ENCODE measurements at places on chromosomes 7 and 10.

GRCh38 chr10:73743905-73744663, at the start of gene SEC24C:
Gene SEC24C, plus strand, starts transcription at chr10:73744372. Its CDS starts 2,461 bp downstream, at chr10:73746833.
- DNase-seq = peak; percentile 97

GRCh38 chr7:69643708-69644445, 45.6 kb downstream of the AUTS2 start:
- no peak for DNase-seq

DNA sequence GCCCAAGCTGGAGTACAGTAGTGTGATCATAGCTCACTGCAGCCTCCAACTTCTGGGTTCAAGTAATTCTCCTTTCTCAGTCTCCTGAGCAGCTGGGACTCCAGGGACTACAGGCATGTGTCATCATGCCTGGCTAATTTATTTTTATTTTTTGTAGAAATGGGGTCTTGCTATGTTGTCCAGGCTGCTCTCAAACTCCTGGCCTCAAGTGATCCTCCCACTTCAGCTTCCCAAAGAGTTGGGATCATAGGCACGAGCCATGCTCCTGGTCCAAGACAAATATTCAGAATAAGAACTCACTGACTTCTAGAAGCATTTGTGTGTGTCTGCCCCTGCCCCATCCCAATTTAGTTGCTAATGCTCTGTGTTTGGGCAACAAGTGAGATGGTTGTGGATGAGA, 151.8 kb downstream of the ITGA8 start:
- DNase-seq = no peak

DNA sequence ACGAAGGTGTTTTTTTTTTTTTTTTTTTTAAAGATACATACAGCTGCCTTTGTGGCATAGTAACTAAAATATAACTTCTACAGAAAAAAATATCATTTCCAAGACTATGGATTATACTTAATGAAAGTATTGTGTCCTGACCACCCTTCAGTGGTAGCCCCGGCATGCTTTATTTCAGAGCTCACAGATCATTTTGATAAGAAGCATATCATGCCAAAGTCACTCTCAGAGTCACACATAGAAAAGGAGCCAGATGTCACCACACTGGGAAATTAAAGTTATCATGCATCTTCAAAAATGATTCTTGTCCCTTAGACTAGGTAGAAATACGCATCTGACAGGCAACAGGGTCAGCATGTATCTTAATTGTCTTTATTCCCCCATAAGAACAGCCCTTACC, 3.0 kb downstream of the ADARB2 start:
- no peak for DNase-seq

Data from dermis blood vessel endothelial cell (primary cell).